ENCODE measurements at places on chromosomes 4 and X. TPM values are rescaled to one million over a fixed set of nuclear protein-coding genes. Genes with fewer than 3 reads are reported as not detected.

DNA sequence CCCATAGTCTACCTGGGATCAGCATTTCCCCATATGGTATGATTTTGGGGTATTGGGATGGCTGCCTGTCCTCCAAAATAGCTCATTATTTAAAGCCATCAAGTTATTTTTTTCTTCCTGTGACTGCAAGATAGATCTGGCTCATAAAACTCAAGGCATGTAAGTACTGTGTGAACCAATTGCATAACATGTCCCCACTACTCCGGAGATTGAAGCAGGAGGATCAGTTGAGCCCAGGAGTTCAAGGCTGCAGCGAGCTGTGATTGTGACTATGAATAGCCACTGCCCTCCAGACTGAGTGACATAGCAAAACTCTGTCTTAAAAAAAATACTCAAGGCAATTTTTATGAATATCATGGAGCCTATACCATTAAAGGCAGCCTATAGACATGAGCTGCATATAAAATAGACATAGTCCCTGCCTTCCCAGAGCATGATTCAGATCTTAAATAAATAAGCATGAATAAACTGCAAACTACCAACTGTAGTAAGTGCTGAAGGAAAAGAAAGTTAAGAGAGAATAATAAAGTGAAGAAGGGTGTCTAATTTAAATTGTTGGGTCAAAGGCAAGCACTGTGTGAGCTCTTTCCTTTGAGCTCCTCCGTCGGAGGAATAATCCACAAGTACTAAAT is 16.9 kb upstream of the MMAA start:
- no peak for DNase-seq

- DNase-seq = no peak
These were observed 155.4 kb downstream of the AFAP1 start for GRCh38 chr4:7784131-7784870.

DNA sequence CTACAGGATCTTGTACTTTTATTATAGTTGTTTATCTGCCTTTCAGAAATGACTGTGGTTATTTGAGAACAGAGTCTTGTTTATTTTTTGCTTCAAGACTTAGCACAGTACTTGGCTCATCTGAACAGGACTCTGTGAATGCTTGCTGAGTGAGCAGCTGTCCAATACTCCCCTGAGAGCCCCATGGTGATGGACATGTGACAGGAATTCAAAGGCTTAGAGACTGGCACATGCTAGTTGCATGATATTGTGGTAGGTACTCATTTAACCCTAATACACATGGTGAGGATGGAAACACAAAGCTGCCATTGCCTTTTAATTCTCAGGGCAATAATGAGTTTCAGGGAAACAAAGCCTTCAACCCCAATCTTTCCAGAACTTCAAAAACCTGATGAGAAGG is 97.3 kb downstream of the GEMIN8 start:
- DNase-seq = no peak

GRCh38 chr4:129167640-129168260 is 71.8 kb downstream of the C4orf33 start:
- DNase-seq = no peak

GRCh38 chrX:102957751-102958150 is 20.7 kb downstream of the RAB40AL start:
- DNase-seq = peak; percentile 34

DNA sequence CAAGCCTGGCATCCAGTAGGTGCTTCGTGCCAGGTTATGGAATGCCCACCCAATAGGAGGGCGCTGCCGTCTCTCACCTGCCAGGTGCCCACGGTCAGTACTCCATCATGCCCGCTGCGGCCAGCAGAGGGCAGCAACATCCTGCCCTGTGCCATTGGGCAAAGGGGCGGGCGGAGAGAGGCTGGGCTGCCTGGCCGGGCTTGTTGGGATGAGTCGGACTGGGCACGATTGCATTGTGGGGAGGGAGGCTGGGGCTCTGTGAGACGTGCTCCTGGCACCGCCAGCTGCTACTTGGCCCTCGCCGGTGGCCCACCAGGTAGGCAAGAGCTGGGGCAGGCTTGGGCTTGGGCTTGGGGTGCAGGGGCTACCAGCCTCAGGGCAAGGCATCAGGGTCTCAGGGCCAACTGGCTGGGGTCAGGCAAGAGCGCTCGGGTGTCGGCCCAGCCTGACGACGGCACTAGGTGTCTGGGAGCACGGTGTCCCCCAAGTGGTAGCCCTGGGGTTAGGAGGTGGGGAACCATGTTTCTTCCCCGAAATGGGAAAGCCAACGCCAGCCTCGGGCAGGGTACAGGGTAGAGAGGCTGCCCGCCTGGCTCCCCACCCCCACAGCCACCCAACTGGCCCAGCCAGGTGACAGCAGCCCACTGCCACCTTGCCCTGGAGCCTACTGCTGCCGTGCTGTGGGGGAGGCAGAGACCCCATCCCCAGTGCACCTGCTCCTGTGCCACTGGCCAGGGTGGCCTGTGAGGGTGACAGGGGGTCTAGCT is at the start of gene PLXNB3:
PLXNB3 (plus strand) TSS at position 261 of the 767 bp plus-strand sequence. CDS start 1,287 bp downstream, outside the sequence.
- peak; percentile 88 for DNase-seq

DNA sequence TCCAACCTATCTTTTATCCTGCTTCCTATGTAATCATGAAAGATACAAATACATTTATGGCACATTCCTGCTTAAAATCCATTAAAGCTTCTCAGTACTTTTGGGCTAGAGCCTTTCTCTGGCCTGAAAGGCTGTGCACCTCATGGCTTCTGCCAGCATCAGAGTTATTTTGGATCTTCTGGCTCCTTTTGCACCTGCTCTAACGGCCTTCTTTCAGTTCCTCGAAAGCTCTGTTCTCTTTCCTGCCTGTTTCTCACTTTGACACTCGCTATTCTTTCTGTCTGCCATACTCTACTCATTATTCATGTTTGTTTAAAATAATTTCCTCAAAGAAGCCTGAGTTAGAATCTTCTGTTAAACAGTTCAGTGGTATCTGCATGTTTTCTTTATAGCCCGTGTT is 86.0 kb downstream of the LRP2BP start:
- DNase-seq = no peak

GRCh38 chr4:38268837-38269236 is 308.6 kb downstream of the PTTG2 start:
- no peak for DNase-seq

- no peak for DNase-seq
These were observed 520.5 kb downstream of the PPARGC1A start for GRCh38 chr4:23369331-23369730.

DNA sequence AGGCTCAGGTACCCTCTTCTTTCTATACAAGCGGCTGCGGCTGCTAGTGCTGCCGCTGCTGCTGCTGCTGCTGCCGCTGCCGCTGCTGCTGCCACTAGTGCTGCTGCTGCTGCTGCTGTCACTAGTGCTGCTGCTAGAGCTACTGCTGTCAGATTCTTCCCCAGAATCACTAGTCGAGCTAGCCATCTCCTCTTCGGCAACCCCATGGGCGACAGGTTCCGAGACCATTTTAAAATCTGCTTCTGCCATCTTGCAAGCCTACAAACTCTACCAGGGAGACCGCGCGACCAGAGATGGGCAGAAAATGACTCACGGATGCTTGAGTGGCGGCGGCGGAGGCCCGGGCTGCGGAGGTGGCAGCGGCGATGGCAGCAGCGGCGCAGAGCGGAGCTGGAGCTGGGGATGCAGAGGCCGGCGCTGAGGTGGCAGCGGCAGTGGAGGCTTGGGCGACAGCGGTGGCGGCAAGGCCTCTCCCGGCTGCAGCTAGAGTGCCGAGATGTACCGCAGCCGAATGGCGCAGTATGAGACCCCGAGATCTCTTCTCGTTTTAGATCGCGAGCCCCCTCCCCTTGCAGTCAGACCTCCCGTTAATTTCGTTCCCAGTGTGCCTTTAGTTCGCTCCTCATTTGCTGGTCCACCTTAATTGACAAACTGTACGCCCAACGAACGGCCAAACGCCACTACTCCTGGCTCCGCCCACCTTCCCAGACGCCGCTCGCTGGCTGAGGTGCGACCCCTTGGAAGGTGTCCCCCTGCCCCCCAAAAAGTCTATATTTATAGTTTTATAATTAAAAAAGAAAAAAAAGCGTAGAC is at the start of gene NAP1L3:
NAP1L3 (minus strand) TSS at position 523 of the 813 bp plus-strand sequence; CDS start at position 249, 274 bp downstream.
- DNase-seq = peak; percentile 84

DNA sequence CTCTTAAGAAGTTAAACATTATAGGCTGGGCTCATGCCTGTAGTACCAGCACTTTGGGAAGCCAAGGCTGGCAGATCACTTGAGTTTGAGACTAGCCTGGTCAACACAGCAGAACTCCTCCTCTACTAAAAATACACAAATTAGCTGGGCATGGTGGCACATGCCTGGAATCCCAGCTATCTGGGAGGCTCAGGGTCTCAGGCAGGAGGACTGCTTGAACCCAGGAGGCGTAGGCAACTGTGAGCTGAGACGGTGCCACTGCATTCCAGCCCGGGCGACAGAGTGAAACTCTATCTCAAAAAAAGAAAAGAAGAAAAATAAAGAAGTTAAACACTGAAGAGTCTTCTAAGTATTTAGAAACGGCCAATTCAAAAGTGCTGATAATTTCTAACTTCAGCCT is 164.3 kb upstream of the GALNTL6 start:
- no peak for DNase-seq

DNA sequence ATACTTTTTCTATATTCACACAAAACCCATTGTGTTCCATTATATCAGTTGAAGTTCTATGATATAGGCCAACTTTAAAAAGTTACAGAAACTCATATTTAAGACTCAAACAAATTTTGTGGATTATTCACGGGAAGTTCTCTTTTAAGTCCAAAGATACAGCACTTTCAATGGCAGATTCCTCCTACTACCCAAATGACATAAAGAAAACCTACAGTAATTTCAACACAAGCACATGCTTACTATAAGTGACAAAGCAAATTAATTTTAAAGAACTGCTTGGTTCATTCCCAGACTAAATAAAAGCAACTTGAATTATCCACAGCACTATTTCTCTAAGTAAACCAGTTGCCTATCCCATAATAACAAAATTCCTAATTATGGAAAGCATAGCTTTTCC is 4.1 kb downstream of the PPA2 start:
- DNase-seq = no peak

GRCh38 chrX:134548257-134549201 is 88.6 kb downstream of the HPRT1 start:
- peak; percentile 37 for DNase-seq

GRCh38 chr4:75525910-75526309 is 11.6 kb downstream of the THAP6 start:
- DNase-seq = no peak

GRCh38 chrX:69079268-69079667 is 86.0 kb downstream of the PJA1 start:
- DNase-seq = peak; percentile 34

DNA sequence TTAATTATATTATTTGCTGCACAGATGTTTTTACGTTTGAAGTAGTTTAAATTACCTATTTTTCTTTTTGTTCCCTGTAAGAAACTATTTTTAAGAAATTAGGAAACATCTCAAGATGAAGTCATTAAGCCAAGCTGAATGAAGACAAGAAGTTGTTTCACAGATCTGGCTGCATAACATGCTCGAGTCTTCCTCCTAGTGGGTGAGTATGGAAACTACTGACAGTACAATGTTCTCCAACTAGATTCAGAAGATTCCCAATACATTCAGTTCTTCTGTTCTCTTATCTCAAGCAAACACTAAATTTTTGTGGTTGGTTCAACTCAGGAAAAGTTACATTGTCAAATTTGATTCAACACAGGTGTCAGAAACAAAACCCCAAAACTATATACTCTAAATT is 256.8 kb upstream of the VCX start:
- DNase-seq = peak; percentile 62

F9 gene
- not detected for total RNA-seq

PAGE2B gene
- not detected for total RNA-seq
